ENCODE measurements at places on chromosomes 2 and 18.
A peak's percentile ranks its signal among the peaks of the same experiment; 100 is the strongest.

DNA sequence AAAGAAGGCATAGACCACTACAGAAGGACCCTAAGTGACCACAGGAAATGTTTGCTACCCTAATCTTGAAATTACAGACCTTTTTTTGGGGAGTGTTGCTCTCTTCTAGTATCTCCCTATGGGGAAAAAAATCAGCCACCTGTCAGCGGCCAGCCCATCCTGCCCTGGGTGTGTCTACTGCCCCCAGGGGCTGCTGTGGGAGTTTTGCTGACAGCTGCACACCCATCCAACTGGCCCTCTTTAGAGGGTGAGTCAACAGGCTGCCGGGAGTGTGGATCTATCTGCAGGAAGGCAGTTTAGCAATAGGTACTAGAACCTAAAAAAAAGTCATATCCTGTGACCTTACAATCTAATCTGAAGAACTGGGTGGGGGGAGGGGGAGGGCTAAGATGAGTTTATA, 796 bp upstream of the DYSF start:
- DNase-seq, result peak; percentile 24

DNA sequence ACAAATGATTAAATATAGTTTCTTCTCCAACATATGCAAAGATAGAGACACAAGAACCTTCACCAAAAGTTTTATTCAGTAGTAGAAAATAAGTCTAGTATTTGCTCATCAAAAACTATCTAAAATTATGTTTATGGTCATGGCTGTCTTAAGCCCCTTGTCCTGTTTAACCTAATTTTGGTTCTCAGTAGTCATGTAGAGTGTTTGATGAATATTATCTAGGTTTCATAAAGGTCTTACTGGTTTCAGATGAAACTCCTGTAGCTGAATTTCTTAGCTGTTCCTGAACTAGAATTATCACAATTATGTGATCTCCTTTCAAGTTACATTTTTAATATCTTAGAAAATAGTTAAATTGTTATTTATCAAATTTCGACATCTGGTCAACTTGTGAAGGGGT, 228.0 kb upstream of the SPHKAP start:
- DNase-seq, result no peak

DNA sequence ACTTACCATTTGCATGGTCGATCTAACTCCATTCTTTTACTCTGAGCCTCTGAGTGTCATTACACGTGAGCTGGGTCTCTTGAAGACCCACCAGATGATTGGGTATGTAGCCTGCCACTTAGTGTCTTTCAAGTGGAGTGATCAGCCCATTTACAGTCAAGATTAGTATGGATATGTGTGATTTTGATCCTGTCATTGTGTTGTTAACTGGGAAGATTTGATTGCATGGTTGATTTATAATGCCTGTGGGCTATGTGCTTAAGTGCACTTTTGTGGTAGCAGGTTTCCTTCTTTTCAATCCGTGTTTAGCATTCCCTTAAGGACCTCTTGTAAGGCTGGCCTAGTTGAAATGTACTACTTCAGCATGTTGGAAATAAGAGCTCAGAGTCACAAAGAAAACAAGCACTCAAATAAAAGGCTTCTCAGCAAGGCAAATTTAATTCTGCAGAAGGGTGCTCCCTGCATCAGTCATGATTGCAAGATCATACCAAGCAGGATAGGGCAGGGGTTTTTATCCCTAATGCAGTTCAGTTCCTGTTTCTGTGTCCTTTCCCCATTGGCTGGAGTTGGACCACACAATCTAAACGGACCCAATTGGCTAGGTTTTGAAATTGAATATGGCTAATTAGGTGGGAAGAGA, 230.7 kb upstream of the SYT4 start:
- no peak for DNase-seq

DNA sequence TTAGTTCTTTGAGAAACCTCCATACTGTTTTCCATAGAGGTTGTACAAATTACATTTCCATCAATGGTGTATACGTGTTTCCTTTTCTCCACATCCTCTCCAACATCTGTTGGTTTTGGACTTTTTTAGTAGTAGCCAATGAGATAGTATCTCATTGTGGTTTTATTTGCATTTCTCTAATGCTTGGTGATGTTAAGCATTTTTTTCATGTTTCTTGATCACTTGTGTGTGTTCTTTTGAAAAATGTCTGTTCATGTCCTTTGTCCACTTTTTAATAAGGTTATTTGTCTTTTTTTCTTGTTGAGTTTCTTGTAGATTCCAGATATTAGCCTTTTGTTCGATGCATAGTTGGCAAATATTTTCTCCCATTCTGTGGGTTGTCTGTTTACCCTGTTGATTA, 392.3 kb upstream of the ZEB2 start:
- DNase-seq, result peak; percentile 13

- no peak for DNase-seq
Measured at GRCh38 chr2:2762913-2763312, 431.8 kb upstream of the MYT1L start.

DNA sequence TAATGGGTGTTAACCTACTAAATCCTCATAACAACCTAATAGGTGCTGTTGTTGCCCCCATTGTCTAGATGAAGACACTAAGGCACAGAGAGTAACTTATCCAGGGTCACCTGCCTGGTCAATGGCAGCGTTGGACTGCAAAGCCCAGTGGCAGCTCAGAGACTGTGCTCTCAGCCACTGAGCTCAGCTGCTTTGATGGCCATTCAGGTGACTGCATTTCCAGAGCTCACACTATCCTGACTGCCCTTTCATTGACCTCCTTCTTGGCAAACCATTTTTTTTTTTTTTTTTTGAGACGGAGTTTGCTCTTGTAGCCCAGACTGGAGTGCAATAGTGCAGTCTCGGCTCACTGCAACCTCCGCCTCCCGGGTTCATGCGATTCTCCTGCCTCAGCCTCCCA, 115.2 kb downstream of the MAPK4 start:
- no peak for DNase-seq

All from AG10803 (cell line).